NCI-H2029 (cell line): ENCODE measurements at places on chromosomes 2 and 18.

- DNase-seq, result no peak
Measured at GRCh38 chr2:171824086-171824485, 70.0 kb downstream of the SLC25A12 start.

GRCh38 chr2:239296020-239296932, 104.5 kb downstream of the HDAC4 start:
- DNase-seq, result no peak

DNA sequence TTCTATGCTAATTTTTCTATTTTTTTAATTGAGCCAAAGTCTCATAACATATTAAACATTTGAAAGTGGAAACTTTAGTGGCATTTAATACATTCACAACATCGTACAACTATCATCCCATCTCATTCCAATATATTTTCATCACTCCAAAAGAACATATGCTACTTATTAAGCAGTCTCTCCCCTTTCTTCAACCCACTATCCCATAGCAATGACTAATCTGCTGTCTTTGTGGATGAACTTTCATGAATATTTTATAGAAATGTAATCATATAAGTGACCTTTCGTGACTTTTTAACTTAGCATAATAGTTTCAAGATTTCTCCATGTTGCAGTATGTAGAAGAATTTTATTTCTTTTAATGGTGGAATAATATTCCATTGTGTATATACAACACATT, 90.3 kb downstream of the CCDC178 start:
- no peak for DNase-seq

DNA sequence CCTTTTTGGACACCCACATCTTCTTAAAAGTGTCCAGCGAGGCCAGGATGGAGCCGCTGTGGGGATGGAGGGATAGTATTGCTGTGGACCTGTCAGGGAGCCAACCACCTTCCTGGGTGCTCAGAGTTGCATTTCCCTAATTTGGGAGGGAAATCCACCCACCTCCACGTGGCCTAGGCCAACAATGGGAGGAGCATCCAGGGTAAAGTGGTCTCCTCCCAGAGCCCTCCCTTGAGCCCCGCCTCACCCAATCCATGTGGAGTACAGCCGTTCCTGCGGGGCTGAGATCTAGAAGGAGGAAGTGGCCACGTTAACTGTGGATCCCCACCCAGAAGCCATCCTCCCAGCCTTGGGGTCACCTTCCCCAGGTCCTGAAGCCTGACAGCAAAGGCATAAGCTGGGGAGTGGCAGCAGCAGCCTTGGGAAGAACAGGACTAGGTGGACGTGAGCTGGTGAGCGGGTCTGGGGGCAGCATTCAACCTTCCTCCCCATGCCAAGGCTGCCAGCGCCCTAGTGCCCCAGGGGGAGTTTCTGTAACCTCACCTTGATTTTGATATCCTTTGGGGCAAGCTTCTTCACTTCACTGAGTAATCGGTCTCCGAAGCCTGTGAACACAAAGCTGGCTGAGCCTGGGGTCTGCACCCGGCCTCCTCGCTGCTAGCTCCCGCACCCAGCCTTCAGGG, 6.8 kb downstream of the ACTR1B start:
- DNase-seq, result no peak

DNA sequence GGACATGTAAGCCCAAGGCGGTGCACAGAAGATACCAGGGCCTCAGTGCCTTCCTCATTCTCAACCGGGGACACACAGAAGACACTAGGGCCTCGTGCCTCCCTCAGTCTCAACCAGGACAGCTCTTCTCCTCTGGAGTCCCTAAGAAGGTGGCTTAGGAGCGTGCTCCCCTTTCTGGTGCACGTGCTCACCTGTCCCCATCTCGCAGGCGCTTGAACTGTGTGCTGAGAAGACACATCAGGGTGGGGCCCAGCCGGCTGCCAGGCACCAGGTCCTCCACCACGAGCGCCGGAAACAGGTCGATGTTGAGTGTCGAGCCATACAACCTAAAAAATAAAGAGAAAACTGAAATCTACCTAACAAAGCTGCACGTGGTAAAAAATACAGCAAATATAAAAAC, 99.9 kb downstream of the PXDN start:
- DNase-seq, result no peak

GRCh38 chr2:74836675-74837401, 2.9 kb downstream of the HK2 start:
- DNase-seq, result no peak

DNA sequence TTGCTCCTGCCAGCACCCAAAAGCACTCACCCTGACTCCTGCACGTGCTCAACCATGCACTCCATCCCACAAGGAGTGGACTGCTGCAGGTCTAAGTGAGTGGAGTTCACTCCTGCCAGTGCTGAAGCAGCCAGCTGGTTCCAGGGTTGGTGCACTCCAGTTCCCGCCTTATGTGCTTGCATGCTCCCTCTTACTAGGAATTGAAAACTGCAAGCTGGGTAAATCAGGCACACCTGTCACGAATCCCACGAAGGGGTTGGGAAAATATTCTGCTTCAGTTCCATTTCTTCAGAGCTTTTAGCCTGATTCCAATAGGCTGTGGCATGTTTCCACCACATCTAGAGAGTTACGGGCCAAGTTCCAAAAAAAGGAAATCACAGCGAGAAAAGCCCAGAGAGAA, 1365.5 kb upstream of the CHAC2 start:
- no peak for DNase-seq

DNA sequence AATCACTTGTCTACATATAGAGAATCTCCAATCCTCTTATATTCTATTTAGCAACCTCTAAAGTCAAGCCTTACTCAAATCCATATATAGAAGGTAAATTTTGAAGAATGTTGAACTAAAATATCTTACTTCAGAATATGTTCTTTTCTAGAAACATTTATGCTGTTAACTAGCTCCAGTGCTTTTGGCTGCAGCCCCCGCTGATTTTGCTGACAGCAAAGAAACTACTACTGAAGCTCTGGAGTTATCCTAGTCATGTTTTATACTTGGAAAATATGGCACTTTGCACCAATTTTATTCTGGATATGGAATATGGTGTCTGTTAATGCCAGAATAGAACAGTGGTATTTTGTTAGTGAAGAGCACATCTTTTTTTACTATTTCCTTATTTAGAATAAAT, 212.4 kb upstream of the FSIP2 start:
- no peak for DNase-seq

- DNase-seq, result no peak
Measured at GRCh38 chr2:203326356-203326755, 1.8 kb upstream of the ABI2 start.

DNA sequence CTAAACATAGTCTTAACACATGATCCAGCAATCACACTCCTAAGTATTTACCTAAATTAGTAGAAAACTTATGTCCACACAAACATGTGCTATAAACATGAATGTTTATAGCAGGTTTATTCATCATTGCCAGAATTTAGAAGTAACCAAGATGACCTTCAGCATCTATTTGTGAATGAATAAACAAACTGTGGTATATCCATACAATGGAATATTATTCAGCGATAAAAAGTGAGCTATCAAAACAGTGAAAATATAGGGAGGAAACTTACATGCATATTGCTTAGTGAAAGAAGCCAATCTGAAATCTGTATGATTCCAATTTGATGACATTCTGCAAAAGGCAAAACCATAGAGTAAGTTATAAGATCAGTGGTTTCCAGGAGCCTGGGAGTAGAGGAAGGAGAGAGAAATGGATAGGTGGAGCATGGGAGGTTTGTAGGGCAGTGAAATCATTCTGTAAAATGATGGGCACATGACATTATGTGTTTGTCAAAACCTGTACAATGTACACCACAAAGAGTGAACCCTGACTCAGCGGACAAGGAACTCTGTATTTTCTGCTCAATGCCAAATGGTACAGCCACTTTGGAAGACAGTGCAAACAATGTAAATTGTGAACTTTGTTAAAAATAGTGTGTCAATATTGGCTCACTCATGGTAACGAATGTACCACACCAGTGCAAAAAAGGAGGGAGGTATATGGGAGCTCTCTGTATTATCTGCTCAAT, 61.9 kb upstream of the IGFBP2 start:
- DNase-seq, result no peak

GRCh38 chr2:160397530-160397865, 96.1 kb downstream of the RBMS1 start:
- DNase-seq, result no peak

DNA sequence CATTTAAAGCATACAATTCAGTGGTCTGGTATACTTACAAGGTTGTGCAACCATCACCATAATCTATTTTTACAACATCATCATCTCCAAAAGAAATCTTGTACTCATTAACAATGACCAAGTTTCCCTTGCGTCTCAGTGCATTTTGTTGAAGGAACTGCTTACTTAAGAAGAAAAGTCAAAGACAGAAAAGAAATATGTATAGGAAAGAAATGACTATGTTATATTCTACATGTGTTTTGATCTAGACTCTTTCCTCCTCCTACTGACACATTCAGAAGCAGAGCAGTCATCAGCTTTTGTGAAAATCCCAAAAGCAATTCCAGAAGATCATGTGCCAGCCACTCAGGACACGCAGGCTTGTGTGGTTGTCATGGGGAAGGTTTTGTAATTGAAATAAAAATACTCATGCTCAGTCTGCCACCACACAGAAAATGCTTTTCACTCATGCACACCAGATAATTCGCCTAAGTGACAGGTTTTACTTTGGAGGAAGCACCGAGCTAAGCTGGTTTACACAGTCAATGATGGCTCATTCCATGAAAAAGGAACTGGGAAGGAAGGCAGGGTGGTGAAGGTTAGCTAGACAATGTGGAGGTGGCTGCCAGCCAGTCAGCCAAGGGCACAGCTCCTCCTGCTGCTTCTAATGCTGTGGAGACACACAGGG, 158.5 kb upstream of the REV1 start:
- no peak for DNase-seq

DNA sequence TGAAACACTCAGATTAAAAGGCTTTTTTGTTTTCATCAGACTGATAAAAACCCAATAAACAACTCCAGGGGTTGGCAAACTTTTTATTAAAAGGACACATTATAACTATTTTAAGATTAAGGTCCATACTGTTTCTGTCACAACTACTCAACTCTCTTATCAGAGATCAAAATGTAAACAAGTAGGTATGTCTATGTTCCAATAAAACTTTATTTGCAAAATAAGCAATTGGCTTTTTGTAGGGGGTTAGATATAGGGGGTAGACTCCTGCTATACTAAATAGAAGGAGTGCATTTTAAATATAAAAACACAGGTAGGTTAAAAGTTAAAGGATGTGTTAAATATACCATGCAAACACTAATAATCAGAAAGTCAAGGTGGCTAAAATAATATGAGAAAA, 174.0 kb downstream of the MBD5 start:
- DNase-seq, result no peak

DNA sequence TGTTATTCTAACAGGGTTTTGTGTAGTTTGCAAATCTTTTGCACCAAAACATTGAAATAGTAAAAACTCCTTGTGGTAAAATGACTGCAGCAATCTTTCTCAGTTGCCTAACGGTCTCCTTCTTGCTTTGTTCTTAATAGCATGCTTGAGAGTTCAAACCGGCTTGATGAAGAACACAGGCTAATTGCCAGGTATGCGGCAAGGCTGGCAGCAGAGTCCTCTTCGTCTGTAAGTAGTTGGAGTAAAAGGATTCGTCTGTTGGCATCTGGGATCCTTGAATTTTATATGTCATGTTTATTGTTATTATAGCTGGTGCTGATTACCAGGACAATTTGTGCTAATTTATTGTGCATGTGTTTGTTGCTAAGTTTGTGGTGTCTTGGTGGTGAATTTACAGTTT, 138.1 kb downstream of the DTNA start:
- no peak for DNase-seq

DNA sequence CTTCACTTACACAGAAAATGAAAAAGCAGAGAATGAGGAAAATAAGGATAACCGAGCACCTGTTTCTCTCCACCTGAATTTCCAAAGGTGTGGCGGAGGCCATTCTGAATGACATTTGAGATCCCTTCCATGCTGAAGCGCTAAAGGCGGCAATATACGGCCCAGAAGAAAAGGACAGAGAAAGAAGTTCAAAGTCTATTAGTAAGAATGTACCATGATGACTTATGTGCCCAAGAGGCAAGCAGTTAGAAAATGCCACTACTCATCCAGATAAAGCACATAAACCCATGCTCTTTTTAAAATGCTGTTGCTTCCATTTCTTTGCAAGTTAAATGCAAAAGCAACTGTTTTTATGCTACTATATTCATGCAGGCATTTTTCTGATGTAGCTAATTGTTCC, 37.2 kb downstream of the FEZ2 start:
- no peak for DNase-seq

DNA sequence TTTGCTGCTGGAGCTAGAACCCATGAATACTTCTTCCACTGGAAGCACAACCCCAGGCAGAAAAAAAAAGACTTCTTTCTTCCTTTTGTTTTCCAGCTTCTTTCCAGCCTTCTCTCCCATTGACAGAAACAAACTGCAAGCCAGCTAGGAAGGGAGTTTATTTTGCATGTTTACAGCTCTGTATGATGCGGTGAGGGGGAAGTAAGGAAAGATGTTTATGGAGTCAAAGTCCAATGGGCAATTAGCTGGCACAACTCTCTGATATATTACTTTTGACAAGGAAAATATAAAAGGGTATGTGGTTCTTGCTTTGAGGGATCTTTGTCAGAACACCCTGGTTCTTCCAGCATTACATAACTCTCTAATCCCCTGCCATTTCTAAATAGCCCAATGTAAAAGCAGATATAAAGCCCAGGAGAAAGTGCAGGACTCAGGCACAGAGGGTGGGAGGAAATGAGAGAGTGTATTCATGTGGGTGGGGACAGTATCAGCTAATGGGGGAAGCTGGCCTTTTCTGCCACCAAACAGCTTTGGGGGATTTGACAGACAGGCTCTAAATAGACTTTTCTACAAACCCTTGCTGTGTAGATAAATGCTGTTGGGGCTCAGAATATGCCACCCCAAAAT, 9.3 kb upstream of the NMS start:
- no peak for DNase-seq

DNA sequence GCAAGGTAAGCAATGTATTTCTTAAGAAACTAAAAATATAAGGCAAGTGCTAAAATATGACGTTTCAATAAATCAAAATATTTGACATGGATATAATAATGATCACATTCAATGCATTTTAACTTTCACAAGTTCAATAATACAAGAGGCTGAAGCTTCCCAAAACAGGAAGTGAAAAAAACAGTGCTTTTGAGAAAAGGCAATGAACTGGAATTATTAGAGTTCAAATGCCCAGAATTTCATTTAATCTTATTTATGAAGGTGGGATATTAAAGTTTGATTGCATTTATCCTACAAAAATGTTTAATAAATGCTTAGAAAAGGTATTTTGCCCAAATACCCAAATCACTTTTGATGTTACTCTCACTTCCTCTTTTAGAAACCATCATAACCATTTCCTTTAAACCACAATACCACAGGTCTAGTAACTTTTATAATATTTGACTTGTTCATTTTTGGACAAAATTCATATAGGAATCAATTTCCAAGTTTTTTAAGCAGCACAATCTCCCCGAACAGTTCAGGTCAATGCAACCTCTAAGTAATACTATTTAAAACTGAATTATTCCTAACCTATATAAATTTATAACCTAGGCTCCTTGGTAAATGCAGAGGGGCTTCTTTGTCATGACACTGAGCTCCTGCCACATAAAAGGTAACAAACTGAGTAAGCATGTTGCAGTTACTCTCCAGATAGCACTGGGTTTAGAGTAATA, 2.1 kb downstream of the NCKAP1 start:
- no peak for DNase-seq

- no peak for DNase-seq
Measured at GRCh38 chr2:232447091-232447620, 8.8 kb upstream of the ALPI start.

GRCh38 chr2:230660294-230661060, 52.2 kb upstream of the CAB39 start:
- DNase-seq, result no peak

- DNase-seq, result no peak
Measured at GRCh38 chr18:24559526-24559925, 99.1 kb downstream of the HRH4 start.

- no peak for DNase-seq
Measured at GRCh38 chr2:16494836-16495508, 170.7 kb downstream of the CYRIA start.
